NCI-H69 (cell line): ENCODE measurements at places on chromosomes 4 and X.
A peak's percentile ranks its signal among the peaks of the same experiment; 100 is the strongest.

DNA sequence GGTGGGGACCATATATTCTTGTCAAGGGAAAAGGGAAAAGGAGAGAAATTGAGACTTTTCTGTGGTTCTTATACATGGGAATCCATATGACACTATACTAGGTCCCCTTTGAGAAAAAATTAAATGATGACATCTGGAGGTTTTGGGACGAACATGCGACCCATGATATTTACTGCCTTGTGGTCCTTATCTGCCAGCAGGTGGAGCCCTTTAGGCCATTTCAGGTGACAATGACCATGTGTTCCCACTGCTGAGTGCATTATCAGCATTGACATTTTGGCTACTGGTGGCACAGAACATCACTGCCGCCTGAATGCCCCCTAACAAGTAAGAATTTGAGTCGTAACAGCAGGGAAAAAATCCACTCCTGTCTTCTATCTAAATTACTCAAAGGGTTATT lies 843.4 kb downstream of the FSTL5 start:
- DNase-seq = peak; percentile 51

- DNase-seq = peak; percentile 15
Observed at GRCh38 chr4:146211440-146211839, 2.9 kb upstream of the REELD1 start.

DNA sequence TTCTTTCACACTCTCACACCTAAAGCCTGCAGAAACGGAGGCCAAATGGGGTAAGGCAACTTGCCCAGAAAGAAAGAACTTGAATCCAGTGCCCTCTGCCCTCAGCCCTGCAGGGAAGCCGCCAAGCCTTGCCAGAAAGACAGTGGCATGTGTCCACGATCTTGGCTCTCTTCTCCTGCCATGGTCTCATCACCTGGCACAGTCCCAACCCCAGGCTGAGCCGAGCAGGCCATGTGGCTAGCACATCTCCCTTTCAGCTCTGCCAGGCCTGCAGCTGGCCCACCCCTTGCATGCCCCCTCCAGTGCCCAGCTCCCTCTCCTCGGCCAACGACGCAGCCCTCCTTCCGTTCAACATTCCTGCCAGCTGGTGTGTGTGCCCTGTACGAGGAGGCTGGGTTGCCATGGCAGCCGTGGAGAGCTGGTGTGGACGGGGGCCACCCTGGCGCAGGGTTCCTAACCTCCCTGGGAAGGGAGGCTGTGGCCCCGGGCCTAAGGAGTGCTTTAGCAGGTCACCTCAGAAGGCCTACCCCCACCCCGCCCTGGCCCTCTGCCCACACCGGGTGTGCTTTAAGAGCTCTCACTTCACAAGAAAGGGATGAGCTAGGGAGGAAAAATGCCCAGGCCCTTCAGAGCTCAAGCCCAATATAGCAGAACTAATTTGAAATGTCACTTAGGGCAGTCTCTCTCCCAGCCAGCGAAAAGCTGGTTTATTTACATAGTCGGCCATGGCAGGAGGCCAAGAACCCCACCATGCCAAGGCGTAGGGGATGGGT lies 73.0 kb upstream of the PJA1 start:
- DNase-seq = peak; percentile 87

DNA sequence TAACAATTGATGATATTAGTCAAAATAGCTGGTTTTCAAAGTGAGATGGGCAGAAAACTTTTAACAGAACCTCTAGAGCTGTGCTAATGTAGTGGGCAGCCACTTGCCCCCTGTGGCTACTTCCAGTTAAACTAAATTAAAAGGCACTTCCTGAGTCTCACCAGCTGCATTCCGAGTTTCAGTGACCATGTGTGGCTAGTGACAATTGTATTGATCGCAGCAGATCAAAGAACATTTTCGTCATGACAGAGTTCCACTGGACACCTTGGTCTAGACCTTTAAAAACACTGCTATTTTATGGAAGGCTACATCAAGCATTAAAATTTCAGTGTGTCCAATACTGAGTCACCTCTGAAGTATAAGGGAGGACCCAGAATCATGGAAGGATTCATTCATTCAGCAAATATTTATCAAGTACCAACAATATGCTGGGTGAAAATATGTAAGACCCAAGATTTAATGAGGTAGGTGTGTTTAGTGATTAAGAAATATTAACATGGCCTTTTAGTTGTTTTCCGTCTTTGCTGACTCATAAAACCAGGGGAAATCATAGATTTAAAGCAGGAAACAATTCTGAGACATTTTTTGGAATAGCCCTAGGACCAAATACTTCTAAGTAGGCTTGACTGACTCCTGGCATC lies 5.1 kb upstream of the FAT1 start:
- no peak for DNase-seq

DNA sequence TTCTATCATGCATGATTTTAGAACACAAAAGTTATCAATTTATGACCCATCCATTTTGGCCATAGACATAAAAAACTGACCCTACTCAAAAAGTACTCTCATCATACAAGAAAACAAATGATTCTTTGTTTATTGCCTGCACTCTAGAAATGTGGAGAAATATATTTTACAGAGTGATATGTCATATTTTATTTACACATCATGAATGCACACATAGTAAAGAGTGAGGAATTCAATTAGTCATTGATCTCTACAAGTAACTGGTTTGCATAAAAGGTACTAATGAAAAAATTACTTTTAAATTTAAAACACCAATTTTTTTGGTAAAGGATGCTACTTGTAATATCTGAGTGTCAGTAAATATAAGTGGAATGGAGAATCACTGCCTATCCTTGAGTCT lies 242.5 kb upstream of the FAT4 start:
- DNase-seq = no peak

DNA sequence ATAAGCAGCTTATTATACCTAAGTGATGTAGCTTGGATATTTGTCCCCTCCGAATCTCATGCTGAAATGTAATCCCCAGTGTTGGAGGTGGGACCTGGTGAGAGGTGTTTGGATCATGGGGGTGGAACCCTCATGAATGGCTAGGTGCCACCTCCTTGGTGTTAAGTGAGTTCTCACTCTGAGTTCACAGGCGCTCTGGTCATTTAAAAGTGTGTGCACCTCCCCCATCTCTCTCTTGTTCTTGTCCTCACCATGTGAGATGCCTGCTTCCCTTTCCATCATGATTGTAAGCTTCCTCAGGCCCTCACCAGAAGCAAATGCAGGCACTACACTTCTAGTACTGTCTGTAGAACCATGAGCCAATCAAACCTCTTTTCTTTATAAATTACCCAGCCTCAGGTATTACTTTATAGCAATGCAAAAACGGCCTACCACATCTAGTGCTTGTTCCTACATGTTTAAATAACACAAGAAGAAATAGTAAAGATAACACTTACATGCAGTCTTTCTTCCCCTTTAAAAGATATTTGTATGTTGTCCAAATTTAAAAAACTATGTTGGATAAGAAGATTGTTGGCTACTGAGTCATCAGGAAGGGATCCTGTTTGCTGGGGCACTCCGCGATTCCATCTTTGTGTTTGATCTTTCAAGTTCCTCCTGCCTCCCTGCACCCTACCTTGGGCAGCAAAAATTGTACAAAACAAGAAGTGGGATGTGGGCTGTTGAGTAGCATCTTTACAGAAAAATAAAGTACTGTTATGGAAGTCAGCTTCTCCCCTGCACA lies 29.7 kb downstream of the PPP1R2C start:
- no peak for DNase-seq

GRCh38 chrX:124215786-124216185 lies 116.7 kb upstream of the TEX13D start:
- DNase-seq = no peak

DNA sequence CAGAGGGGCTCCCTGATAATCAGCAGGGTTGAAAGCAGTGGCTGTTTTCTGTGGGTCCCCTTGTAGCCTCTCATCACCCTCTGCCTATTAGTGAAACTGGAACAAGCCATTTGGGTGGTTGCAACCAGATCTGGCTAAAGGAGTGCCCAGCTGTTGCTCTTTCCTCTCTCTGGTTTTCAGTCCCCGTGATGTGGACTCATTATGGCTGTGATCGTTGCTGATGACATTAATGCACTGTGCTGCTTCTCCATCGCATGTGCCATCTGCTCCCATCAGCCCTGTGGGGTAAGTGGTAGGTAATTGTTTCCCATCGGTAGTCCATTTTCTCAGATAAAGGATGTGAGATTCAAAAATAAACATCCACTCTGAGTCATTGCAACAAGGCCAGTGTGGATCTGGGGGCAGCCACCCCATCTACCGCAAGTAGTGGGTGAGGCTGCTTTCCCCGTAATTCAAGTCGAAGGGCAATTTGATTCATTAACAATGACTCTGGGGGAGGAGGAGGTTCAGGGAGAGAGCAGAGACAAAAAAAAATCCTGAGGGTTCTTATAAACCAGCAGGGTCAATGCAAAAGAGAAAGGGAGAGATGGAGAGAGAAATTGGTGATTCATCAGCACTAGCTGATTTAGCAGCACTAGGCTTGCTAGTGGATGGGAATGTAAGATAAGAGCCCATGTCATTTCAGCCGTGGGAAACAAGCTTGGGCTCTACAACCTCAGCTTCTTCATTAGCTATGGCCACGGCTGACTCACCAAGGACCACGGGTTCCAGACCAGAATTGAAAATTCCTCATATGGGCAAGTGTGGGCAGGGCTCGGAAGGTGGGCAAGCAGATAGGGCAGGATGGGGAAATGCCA lies 357.8 kb downstream of the MID1IP1 start:
- DNase-seq = peak; percentile 95

DNA sequence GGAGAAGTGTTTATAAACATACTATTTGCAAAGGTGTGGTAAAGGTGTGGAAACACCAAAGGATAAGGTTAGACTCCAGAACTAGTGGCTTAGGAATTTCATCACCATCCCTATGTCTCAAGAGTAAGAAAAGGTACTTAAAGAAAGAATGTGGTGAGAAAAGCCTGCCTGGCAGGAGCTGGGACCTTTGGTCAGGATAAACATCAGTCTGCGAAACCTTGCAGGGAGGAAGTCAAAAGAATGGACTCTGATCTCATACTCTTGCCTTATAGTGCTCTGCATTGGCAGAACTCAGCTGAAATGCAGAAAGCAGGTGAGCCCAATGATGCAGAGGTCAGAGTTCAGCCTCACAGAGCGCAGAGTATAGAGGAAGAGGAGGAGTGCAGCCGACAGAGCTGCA lies 97.2 kb upstream of the NR3C2 start:
- DNase-seq = no peak

DNA sequence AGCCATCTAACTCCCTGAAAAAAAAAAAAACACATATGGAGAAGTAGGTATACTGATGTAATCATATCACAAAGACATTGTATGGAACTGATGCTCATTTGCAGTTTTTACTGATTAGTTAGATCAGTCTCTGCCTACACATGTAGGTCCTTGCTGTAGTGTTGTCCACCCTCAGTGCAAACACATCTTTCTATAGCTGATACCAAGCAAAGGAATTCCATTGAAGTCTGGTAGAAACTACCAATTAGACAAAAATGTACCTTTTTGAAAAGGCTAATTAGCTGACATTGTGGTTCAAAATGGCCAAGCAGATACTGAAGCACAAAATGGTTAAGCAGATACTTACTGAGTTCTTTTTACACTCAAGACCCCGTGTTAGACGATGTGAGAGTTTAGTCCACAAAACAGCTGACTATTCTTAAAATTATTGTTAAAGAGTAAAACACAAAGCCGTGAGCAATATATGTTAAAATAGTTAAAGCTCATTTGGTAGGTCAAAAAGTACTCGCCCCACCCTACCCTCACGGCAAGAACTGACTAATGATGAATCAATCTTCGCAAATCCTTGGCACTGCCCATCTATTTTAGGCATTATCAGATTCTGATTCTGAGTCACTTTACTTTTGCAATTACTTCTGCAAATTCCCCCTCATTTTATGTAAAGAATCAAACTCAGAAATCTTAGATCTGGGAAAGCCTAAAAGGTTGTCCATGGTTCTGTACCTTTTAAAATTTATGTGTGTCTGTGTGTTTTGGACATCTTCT lies 40.4 kb downstream of the COL4A6 start:
- DNase-seq = no peak

GRCh38 chr4:38979511-38980230 lies 52.5 kb downstream of the TMEM156 start:
- no peak for DNase-seq

GRCh38 chr4:38860788-38861424 lies 4.3 kb upstream of the TLR6 start:
- DNase-seq = peak; percentile 46

- DNase-seq = peak; percentile 23
Observed at GRCh38 chr4:91127192-91127591, 1000.0 kb downstream of the CCSER1 start.

- DNase-seq = no peak
Observed at GRCh38 chr4:77078401-77078800, 2.6 kb upstream of the CCNI start.

- DNase-seq = peak; percentile 89
Observed at GRCh38 chr4:37802068-37802666, 24.3 kb upstream of the PGM2 start.

- DNase-seq = peak; percentile 9
Observed at GRCh38 chrX:129663171-129663570, 8.4 kb upstream of the APLN start.

DNA sequence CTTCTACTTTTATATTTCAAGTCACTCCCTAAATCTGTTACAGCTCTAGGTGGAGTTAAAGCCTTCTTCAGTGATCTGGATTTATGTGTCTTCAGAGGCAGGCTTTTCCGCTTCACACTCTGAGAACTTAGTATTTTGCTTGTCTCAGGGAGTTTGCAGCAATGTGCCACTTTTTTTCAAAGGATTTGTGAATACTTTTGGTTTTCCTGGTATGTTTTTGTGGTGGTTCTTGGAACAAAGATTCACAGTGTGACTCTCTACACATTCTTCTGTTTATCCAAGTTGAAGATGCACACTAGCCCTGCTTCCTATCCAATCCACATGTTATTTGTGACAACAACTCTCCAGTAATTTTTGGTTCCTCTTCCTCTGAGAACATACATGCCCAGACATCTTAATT lies 1253.7 kb downstream of the TECRL start:
- DNase-seq = no peak

- DNase-seq = no peak
Observed at GRCh38 chrX:135295944-135296305, 13.4 kb upstream of the ETDC start.

DNA sequence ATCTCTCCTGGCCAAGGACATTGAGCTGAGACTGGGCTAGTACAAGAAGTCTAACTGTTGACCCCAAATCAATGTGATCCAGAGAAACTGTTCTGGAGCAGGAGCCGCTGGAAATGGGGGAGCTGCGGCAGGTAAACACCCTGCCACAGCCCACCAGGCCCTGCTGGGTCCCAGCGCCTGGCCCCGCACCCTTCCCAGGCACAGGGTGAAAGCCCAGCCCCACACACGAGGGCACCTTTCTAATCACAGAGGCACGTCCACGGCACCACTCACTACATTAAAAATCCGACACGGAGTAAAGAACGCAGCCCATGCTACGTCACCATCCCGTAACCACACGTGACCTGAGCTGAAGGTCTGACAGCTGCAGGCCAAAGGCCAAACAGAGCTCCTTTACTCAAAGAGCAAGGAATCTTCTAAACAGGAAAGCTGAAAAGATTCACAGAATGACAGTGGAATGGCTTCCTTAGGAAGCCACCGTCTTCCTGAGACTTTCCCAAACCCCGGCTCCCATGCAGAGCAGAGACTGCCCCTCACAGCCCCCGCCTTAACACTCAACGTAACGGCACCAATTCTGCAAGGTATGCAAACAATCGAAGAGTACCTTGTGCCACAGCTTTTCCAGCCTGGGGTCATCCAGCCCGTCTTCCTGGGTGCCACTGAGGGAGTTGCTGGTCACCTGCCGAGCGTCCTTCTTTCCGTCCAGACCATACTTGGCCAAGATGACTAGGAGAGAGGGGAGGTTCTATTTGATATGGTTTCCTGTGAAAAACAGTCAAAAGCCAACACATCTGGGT lies 12.6 kb downstream of the LRPAP1 start:
- no peak for DNase-seq
